Stimulated activated CD4-positive, alpha-beta T cell treated with anti-CD3 and anti-CD28 coated beads, Interleukin-1b, Interleukin-23, amount 100 ng/mL, for 1 hour (primary cell): ENCODE measurements at places on chromosomes 4 and X.

DNA sequence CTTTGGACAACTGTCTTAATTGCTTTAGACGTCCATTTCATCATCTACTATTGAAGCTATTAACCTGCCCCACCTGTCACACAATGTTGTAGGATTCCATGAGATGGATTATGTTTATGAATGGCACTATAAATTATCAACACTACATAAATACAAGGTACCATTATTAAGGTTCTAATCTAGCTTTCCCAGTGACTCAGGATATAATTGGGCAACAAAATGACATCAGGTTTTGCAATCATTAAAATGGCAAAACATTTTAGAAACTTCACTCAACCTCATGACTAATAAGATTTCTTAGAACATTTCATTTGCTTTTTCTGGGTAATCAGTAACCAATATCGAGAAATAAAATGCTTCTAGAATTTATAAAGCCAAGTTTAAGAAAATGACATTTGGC is 9.2 kb downstream of the HOPX start:
- no peak for DNase-seq

GRCh38 chrX:53319614-53320542 is 38.5 kb upstream of the IQSEC2 start:
- DNase-seq, result no peak

- no peak for DNase-seq
Measured at GRCh38 chr4:161936625-161937550, 226.9 kb downstream of the FSTL5 start.

- DNase-seq, result no peak
Measured at GRCh38 chr4:165692082-165692481, 181.0 kb upstream of the TLL1 start.

GRCh38 chr4:96108146-96108545 is 268.3 kb downstream of the PDHA2 start:
- no peak for DNase-seq

GRCh38 chrX:10190367-10190766 is 33.6 kb downstream of the CLCN4 start:
- no peak for DNase-seq

- no peak for DNase-seq
Measured at GRCh38 chrX:114906984-114907510, 110.4 kb downstream of the IL13RA2 start.

DNA sequence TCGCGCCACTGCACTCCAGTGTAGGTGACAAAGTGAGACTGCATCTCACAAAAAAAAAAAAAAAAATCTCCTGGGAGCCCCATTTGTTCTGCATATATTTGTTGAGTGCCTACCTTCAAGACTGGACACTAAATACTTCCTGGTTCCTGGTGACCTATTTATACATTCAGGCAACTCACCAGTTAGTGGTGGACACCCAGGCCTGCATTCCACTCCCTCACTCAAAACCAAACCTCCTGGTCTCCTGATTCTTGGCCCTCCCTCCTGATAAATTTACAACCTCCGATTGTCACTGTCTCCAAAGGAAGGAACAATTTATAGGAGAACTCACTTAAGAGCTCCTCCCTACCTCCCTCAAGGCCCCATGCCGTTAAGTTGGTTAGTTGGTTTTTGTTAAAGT is 3.1 kb downstream of the SYAP1 start:
- DNase-seq, result no peak

DNA sequence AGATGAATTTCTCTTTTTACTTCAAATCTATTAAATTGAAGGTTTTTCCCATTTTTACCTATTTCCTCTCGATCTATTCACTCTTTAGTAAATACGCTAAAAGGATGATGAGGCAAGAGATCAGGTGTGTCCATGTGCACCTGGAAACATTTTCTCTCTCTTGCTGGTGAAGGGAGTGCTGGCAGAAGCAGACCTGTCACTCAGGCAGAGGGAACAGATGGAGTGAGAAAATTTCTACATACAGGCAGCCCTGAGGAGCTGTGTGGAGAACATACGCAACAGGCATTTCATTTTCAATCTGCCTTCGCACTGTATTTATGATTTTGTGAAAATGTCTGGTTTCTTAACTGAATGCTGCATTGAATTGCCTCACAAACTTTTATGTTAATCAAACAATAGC is 249.5 kb downstream of the GPM6A start:
- no peak for DNase-seq
